ENCODE measurements at places on chromosomes 3 and 15.

- no peak for DNase-seq
Measured at GRCh38 chr3:49724586-49724985, 835 bp upstream of the GMPPB start.

DNA sequence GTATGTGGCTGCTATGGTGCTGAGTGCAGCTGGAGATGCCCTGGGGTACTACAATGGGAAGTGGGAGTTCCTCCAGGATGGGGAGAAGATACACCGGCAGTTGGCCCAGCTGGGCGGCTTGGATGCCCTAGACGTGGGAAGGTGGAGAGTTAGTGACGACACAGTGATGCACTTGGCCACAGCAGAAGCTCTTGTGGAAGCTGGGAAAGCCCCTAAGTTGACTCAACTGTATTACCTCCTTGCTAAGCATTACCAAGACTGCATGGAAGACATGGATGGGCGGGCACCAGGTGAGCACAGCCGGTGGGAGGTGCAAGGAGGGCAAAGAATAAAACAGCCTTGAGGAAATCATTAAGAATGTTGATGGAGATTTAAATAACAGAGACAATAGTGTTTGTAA is 2.9 kb downstream of the ADPRH start:
- no peak for DNase-seq

DNA sequence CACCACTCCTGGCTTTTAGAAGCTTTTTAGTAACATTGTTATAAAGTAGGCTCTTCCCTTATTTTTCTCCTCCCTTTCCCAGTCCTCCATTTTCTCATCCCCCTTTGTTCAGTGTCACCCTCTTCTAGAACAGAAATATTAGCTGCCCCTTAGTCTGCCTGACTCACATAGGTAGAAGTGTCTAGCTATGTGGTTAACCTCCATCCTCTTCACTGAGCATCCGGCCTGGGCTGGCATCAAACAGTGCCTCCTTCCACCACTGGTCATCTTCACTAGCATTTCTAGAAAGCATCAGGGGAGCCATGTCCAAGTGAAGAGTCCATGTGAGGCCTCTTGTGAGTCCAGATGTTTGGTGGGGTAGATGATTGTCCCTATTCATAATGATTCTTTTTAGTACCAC is 70.0 kb upstream of the SKOR1 start:
- no peak for DNase-seq

- DNase-seq, result no peak
Measured at GRCh38 chr15:72368325-72368724, 7.5 kb downstream of the HEXA start.

GRCh38 chr3:105802118-105802706 is 66.6 kb downstream of the CBLB start:
- DNase-seq, result no peak

DNA sequence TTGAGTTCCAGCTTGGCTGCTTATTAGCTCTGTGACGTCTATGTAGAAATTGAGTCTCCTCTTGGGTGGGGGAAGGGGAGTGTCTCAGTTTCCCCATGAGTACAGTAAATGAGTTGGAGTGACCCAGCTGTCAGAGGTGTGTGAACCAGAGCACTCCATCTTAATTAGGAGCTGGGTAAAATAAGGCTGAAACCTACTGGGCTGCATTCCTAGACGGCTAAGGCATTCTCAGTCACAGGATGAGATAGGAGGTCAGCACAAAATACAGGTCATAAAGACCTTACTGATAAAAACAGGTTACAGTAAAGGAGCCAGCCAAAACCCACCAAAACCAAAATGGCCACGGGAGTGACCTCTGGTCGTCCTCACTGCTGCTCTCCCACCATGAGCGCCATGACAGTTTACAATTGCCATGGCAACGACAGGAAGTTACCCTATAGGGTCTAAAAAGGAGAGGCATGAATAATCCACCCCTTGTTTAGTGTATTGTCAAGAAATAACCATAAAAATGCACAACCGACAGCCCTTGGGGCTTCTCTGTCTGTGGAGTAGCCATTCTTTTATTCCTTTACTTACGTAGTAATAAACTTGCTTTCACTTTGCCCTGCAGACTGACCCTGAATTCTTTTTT is 222.4 kb downstream of the CACNA2D3 start:
- no peak for DNase-seq

GRCh38 chr15:34889476-34889875 is 80.1 kb downstream of the AQR start:
- no peak for DNase-seq

DNA sequence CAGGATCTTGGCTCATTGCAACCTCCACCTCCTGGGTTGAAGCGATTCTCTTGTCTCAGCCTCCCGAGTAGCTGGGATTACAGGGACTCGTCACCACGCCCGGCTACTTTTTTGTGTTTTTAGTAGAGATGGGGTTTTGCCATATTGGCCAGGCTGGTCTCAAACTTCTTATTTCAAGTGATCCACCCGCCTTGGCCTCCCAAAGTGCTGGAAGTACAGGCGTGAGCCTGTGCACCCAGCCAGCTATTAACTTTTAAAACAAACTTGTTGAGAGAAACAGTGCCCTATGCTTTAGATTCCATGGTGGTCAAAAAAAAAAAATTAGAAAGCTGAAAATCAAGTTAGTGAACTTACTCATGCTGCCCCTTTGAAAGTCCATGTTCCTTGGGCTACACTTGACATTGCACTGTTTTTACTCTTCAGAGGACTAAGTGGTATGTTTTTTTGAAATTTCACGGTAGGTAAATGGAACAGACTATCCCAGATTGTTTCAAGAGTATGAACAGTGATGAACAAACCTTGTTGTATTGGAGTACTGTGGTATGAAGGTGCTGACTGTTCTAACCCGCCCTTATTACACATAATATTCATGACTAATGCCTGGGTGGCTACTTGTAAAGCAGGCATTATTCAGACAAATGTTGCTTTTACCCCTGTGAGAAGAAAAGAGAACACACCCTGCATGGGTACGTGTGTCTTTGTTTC is 206.9 kb downstream of the KLHL25 start:
- DNase-seq, result no peak
